Placental pericyte (primary cell): ENCODE measurements at places on chromosomes 13 and 19. TPM values are rescaled to one million over a fixed set of nuclear protein-coding genes. Genes with fewer than 3 reads are reported as not detected.

UPF1 gene
- total RNA-seq, result 60.4 and 76.5 TPM in 2 replicates

ZNF529 gene
- 7.2 and 10.3 TPM in 2 replicates for total RNA-seq

TJP3 gene
- not detected in 2 replicates for total RNA-seq

PCDH8 gene
- not detected in 2 replicates for total RNA-seq

ELSPBP1 gene
- total RNA-seq, result not detected in 2 replicates

TSEN34 gene
- total RNA-seq, result 78.5 and 93.9 TPM in 2 replicates
